ENCODE measurements at places on chromosomes 4 and X.

DNA sequence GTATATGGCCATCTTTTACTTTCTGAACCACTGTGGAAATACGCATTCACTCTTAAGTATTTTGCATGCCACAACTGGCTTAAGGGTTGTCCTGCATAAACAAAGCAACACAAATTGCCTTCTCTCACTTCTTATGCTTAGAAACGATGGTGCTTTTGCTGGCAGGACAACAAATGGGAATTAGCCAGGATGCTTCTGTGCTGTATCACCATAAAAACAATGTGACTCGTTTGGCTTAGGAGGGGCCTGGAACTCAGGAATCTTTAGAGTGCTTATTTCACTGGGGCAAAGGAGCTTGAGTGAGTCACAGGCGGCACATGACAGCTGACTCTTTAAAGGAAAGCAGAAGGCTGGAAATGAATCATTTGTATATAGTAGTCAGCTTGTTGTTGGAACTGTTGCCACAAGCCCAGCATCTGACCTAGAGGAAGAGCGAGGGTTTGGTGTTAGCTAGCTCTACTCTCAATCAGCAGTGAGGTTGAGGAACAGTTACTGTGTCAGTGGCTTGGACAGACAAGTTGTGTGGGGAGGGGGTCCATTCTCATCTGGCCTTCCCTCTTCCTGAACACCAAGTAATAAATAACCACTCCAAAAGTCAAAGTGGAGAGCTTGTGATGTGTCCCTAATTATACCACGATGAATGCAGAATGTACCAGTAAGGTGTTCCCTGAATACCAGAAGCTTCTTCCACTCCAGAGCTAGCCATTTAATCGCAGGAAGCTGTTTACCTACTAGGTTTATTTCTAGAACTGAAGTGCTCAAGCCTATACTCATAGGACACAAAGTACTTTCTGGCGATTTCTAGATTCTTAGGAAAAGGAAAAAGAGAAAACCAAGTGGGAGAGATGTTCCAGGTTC lies 293.1 kb downstream of the CAMK2D start:
- peak; percentile 97 for DNase-seq

GRCh38 chrX:53261355-53261972 lies 19.9 kb downstream of the IQSEC2 start:
- no peak for DNase-seq

DNA sequence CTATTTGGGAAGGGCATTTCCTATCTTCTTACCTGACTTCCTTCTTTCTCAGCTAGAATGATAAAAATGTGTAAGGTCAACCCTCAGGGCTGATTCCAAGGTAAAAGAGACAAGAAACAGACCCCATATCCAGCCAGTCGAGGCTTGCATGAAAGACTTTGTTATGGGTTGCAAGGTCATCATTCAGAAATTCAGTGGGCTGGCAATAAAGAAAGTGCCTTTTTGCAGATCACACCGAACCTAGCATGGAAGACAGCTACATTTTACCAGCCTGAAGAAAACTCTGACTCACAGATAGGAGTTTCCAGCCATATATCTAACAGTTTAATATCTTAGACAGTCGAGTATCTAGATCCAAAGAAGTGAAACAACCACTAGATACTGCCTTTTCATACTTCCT lies 87.4 kb downstream of the PDGFC start:
- DNase-seq: no peak

DNA sequence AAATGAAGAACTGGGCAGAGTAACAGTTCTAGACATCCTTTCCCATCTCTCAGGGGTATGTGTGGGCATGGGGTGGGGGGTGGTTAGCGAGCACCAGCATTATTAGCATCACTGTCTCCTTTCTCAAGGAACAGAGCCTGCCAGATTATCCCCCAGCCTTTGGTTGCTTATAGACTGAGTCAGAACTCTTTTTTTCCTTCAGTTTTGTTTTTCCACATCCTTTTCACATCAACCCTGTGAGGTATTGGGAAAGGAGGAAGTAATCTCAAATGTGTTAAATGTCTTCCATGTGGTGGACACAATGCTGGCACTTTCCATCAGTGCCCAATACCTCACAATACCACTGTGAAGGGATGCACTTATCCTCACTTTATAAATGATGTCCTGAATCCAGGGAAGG lies 3.1 kb upstream of the FGF16 start:
- DNase-seq: no peak

GRCh38 chrX:115029869-115030570 lies 12.6 kb upstream of the IL13RA2 start:
- DNase-seq: no peak

All from amniotic stem cell (primary cell).